ENCODE measurements at places on chromosomes 2 and 18.

GRCh38 chr2:58925676-58926081 lies 684.6 kb upstream of the FANCL start:
- H3K27me3 ChIP-seq: no peaks in the 10 kb centered on the region
- DNase-seq: no peak
- H3K27ac ChIP-seq: no peak overlapping the region
- H3K36me3 ChIP-seq: no peaks in the 10 kb centered on the region
- H3K4me1 ChIP-seq: no peaks in the 10 kb centered on the region

DNA sequence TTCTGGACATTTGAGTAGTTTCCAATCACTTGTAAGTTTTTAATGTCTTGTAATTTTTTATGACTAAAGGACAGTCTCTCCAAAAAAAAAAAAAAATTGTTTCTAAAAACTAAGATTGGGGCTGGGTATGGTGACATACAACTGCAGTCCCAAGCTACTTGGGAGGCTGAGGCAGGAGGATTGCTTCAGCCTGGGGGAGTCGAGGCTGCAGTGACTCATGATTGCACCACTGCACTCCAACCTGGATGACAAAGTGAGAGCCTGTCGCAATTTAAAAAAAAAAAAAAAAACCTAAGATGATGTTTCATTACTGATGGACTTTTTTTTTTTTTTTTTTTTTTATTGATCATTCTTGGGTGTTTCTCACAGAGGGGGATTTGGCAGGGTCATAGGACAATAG lies 34.4 kb upstream of the PKDCC start:
- DNase-seq: no peak
- no peaks in the 10 kb centered on the region for H3K4me1 ChIP-seq
- no peak overlapping the region for H3K4me3 ChIP-seq

GRCh38 chr18:68734308-68734707 lies 19.4 kb upstream of the TMX3 start:
- peaks cover 3% of the 10 kb centered on the region for H3K4me1 ChIP-seq
- no peaks in the 10 kb centered on the region for H3K27me3 ChIP-seq
- H3K36me3 ChIP-seq: no peaks in the 10 kb centered on the region
- DNase-seq: no peak
- no peak overlapping the region for H3K27ac ChIP-seq

GRCh38 chr18:64713284-64713683 lies 564.4 kb upstream of the LINC00305 start:
- no peaks in the 10 kb centered on the region for H3K4me1 ChIP-seq
- no peak overlapping the region for H3K4me3 ChIP-seq
- H3K27ac ChIP-seq: no peak overlapping the region
- no peak for DNase-seq
- H3K36me3 ChIP-seq: no peaks in the 10 kb centered on the region

DNA sequence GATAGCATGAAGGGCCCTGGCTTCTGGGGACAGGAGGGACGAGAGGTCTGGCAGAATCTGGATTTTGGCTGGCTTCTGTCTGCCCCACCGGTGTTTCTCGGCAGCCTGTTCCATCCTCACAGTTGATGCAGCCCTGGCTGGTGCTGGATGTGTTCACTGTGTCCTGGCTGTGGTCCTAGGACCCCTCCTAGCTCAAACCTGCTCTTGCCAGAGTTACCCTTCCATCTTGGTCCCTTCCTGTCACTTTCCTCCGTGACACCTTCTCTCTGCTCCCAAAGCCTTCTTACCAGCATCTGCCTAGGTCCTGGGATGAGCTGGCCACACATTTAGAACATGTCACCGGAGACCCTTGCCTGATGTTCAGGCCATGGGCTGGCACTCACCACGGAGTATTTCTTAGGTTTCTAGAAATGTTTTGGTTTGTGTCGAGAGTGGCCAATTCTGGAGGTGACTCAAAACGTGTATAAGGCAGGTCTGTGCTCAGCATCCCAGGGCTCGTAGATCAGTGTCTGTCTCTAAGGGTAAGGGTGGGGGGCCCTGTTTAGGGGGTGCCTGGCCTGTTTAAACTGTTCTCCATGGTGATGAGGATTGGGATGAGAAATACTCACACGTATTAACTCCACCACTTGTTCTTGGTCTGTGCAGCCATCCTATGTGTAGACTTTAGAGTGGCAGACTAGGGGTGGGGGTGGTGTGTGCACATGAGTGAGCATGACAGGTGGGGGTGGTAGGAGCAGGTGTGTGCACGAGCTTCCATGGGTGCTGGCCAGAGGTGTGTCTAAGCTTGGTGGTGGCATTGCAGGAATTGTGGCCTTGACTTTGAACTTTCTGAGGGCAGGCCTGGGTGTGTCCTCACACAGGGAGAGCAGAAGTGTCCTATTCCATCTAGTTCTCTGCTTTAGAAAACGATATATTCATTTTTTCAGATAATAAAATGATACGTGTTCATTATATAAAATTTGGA lies 162.7 kb downstream of the DYSF start:
- no peaks in the 10 kb centered on the region for H3K4me1 ChIP-seq
- no peak overlapping the region for H3K4me3 ChIP-seq
- no peaks in the 10 kb centered on the region for H3K27me3 ChIP-seq
- no peak overlapping the region for H3K27ac ChIP-seq

- H3K36me3 ChIP-seq: no peaks in the 10 kb centered on the region
- no peak for DNase-seq
- no peaks in the 10 kb centered on the region for H3K27me3 ChIP-seq
- peaks cover 56% of the 10 kb centered on the region for H3K4me1 ChIP-seq
- H3K4me3 ChIP-seq: no peak overlapping the region
Measured at GRCh38 chr2:174591740-174592139, 5.9 kb downstream of the WIPF1 start.

- H3K36me3 ChIP-seq: no peaks in the 10 kb centered on the region
- no peak overlapping the region for H3K27ac ChIP-seq
- no peaks in the 10 kb centered on the region for H3K27me3 ChIP-seq
- H3K4me3 ChIP-seq: no peak overlapping the region
- H3K4me1 ChIP-seq: no peaks in the 10 kb centered on the region
- no peak for DNase-seq
Measured at GRCh38 chr18:32915516-32915915, 142.7 kb upstream of the KLHL14 start.

GRCh38 chr18:7568426-7568825 lies 1.3 kb downstream of the PTPRM start:
- H3K4me3 ChIP-seq: peak overlapping the region; percentile 70
- peak overlapping the region; percentile 91 for H3K27ac ChIP-seq
- no peaks in the 10 kb centered on the region for H3K27me3 ChIP-seq
- peaks cover 10% of the 10 kb centered on the region for H3K4me1 ChIP-seq

DNA sequence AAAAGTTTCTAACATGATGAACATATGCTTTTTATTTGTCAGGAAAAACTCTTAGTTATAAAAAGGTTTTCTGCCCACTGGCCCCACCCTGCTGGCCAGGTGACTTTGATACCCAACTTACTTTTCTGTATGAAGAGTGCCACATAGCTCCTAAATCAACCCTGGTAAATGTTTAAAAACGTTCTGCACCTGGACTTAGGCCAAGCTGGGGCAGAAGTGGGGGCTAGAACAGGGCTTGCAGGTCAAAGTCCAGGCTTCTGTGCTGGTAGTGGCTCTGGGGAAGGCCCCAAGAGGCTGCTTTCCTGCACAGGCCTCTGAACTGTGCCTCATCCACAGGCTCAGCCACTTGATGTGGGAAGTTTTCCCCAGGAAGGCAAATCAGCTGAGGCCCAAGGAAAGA lies 171.7 kb downstream of the ANKRD30B start:
- H3K4me1 ChIP-seq: no peaks in the 10 kb centered on the region
- no peak for DNase-seq
- H3K27me3 ChIP-seq: no peaks in the 10 kb centered on the region

DNA sequence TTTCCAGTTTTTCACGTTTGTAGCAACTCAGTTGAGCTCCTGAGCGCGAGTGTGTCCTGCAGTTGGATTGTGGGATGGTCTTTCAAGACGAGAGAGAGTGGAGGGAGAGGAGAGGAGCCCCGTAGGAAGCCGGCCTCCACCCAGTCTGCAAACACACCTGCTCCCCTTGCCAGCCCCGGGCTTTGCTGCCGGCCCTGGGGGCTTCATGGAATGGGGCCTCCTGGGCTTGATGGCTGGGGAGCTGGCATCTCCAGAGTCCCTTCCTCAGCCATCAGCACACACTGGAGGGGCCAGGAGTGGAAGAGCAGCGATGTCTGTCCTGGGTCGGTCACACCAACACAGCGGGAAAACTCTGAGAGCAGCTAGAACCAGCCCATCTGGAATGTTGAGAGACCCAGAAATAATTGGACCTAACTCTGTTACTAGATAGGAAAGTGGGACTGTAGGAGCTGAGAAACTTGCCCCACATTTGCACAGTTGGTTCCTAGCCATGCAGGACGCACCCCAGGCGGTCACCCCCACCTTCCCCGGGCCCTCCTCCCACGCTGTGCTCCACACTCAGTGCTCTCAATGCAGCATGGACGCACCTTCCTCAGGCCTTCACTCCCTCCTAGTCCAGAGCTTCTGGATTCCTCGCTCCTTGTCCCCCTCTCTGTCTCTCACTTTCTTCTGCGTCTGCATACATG lies 69.6 kb downstream of the PTGR3 start:
- no peak overlapping the region for H3K27ac ChIP-seq
- no peak overlapping the region for H3K4me3 ChIP-seq
- no peaks in the 10 kb centered on the region for H3K27me3 ChIP-seq
- no peaks in the 10 kb centered on the region for H3K36me3 ChIP-seq
- no peak for DNase-seq
- no peaks in the 10 kb centered on the region for H3K4me1 ChIP-seq

DNA sequence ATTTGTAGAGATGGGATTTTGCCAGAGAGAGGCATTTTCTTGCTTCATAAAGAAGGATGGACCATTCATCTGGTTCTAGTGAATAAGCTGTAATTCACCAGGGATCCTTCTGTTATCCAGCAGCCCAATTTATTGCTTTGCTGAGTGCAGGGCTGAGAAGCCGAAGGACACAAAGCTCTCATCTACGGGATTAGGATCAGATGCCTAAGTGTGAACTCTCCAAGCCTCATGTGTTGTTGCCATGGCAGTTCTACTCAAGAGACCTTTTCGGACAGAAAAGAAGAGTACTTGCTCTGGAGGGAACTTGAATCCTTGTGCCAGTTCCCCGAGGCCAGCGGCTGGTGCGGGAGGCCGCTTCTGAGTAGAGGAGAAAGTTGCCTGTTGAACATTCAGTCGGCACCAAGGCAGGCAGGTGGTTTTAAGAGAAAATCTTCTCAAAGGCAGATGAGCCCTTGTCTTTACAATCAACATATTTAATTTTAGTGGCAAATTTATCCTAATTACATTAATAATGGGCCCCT lies 38.4 kb upstream of the MBP start:
- no peak overlapping the region for H3K27ac ChIP-seq
- H3K27me3 ChIP-seq: no peaks in the 10 kb centered on the region
- no peaks in the 10 kb centered on the region for H3K36me3 ChIP-seq
- peaks cover 2% of the 10 kb centered on the region for H3K4me1 ChIP-seq

DNA sequence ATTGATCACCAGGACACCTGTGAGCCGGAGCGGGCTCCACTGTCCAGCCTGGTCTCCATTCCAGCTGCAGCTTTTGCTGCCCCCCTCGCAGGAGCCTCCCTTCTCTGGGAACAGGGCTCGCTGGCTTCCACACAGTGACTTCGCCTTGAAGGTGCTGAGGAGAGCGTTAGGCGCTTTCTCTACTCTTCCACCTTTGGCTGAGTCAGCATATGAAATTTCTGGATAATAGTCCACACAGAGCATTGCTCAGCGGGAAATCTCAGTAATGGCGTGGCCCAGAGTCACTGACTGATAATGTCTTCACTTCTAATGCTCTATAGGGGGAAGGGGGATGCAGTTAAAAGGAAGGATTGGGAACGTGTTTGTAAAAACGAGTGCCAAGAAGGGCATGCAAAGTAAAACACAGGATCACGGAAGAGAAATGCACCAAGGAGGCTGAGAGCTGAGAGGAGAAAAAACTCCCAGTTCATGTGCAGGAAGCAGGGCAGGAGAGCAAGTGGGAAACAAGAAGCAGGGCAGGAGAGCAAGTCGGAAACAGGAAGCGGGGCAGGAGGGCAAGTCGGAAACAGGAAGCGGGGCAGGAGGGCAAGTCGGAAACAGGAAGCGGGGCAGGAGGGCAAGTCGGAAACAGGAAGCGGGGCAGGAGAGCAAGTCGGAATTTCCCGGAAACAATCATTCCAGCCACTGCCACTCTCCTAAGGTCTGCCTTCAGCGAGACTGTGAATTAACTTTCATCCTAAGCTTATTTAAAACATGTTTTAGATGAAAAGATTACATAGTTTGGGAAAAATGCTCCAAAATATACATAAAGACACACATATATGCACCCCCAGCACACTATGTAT lies 77.7 kb downstream of the MYT1L start:
- no peaks in the 10 kb centered on the region for H3K36me3 ChIP-seq
- H3K4me3 ChIP-seq: no peak overlapping the region
- H3K4me1 ChIP-seq: no peaks in the 10 kb centered on the region

GRCh38 chr2:35989040-35989439 lies 366.5 kb upstream of the CRIM1 start:
- H3K27me3 ChIP-seq: no peaks in the 10 kb centered on the region
- H3K27ac ChIP-seq: no peak overlapping the region
- H3K4me1 ChIP-seq: no peaks in the 10 kb centered on the region
- H3K36me3 ChIP-seq: no peaks in the 10 kb centered on the region
- H3K4me3 ChIP-seq: no peak overlapping the region

GRCh38 chr2:193276988-193277387 lies 1082.3 kb upstream of the TMEFF2 start:
- H3K36me3 ChIP-seq: no peaks in the 10 kb centered on the region
- DNase-seq: no peak
- H3K27ac ChIP-seq: no peak overlapping the region

GRCh38 chr2:44075541-44075940 lies 79.8 kb upstream of the LRPPRC start:
- no peak overlapping the region for H3K27ac ChIP-seq
- peak; percentile 21 for DNase-seq
- H3K4me3 ChIP-seq: no peak overlapping the region
- no peaks in the 10 kb centered on the region for H3K4me1 ChIP-seq
- no peaks in the 10 kb centered on the region for H3K27me3 ChIP-seq

- H3K36me3 ChIP-seq: no peaks in the 10 kb centered on the region
- H3K4me1 ChIP-seq: no peaks in the 10 kb centered on the region
- no peak overlapping the region for H3K27ac ChIP-seq
- DNase-seq: no peak
Measured at GRCh38 chr2:128451084-128452023, 132.7 kb upstream of the HS6ST1 start.

DNA sequence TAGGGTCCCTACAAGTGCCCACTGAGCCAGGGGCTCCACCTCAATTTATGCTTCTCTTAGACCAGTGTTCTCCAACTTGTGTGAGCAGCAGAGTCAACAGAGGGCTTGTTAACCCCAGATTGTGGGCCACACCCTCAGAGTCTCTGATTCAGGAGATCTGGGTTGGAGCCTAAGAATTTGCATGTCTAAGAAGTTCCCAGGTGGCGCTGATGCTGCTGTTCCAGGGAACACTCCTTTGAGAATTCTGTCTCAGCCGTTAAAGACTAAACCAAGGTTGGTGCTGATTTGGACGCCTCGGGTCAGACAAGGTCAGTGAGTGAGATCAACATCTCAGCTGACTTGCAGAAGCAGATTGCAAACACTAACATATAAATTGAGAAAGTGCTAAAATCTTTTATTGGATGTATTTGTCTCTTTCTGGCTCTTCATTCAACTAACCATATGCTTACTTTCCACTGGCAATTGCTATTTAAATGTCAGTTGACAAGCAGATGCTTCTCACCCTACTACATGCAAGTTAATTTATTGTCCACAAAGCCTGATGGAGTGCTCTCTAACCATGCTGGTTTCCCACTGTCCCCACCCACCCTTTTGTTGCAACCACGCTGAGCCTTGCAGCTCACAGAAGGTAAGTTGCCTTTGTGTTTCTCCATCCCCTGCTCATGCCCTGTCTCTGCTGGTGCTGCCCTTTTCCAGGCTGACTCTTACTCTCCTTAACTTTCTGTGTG lies 31.5 kb downstream of the LYPD1 start:
- no peak overlapping the region for H3K27ac ChIP-seq
- no peaks in the 10 kb centered on the region for H3K27me3 ChIP-seq
- no peak overlapping the region for H3K4me3 ChIP-seq
- no peaks in the 10 kb centered on the region for H3K4me1 ChIP-seq
- no peak for DNase-seq

All from tibial nerve (tissue), 4 donors.